SK-N-MC (cell line): ENCODE measurements at places on chromosomes 7 and 10.

DNA sequence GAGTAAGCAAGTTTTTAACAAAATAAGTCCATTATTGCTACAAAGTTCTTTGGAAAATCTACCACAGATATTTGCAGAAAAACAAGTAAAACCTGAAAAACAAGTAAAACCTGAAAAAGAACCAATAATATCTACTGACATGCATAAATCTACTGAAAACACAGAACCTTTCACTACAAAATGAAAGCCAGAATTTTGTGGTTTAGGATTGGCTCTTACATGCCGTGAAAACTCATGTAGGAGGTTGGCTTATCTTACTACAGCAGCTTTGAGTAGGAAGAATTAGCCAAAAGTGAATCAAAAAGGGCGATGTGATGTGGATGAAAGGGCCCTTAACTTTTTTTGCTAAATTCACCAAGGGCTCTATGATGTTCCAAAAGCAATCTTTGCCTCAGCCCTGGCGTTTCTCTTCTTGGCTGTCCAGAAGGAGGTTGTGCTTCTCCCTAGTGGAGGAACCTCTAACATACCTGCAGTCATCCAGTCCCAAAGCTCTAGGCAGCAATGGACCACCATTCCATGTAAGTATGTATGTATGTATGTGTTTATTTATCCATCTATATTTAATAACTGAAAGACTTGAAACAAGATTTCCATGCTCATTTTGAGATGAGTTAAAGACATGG lies 93.5 kb upstream of the ZNF804B start:
- DNase-seq, result no peak

- no peak for DNase-seq
Measured at GRCh38 chr7:134013249-134013648, 113.9 kb upstream of the LRGUK start.

DNA sequence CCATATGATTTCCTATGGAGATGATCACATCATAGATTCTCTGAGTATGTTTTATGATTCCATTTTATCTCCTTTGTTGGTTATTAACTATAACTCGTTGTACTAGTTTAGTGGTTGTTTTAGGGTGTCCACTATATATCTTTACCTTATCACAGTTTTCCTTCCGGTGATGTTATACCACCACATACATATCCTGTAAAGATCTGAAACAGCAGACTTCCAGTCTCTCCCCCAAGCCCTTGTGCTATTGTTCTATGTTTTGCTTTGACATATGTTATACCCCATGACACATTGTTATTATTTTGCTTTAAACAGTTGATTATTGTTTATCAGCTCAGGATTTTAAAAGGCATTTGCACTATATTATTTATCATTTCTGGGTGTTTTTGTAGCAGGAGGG lies 7.3 kb downstream of the IL15RA start:
- no peak for DNase-seq

GRCh38 chr7:79217976-79218626 lies 235.4 kb downstream of the MAGI2 start:
- no peak for DNase-seq

DNA sequence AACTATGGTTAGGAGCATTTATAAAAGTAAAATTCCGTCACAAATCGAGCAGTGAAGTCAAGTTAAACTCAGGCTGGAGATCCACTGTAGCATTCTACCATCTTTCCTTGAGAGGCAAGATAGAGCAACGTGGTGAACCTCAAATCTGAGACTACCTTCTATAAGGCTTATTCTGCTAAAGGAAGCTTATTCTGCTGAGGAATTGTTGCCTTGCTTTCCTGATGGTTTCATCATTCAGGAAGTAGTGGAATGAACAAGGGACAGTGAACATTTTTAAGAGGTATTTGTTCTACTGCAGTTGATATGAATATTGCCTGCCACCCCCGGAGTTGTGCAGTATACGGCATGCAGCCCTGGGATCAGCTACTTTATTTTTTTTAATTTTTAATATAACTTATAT lies 170.8 kb downstream of the VPS50 start:
- DNase-seq, result no peak

DNA sequence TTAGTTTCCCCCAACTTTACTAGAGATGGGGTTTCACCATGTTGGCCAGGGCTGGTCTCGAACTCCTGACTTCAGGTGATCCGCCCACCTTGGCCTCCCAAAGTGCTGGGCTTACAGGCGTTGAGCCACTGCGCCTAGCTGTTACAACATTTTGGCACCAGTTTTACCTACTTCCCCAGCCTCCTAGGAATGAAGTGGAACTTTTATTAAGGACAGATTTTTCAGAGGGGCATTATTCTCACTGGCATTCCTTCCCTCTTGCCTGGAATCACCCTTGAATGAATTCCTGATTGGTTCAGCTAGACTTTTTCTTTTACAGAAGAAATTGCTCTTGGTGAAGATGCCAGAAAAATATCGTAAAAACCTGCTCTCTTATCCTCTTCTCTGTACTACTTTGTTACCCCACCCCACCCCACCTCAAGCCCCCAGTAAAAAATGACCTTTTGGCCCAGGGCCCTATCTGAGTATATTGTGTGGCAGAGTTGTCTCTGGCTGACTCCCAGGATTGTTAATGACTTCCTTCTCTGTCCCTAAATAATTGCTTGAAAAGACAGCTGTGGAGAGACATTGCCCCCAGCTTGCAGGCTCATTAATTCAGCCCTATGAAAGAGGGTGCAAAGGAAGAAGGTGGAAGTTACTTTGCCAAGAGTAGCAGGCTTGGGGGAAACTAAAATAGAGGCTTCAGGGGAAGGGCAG lies 189.6 kb downstream of the AUTS2 start:
- DNase-seq, result peak; percentile 26

DNA sequence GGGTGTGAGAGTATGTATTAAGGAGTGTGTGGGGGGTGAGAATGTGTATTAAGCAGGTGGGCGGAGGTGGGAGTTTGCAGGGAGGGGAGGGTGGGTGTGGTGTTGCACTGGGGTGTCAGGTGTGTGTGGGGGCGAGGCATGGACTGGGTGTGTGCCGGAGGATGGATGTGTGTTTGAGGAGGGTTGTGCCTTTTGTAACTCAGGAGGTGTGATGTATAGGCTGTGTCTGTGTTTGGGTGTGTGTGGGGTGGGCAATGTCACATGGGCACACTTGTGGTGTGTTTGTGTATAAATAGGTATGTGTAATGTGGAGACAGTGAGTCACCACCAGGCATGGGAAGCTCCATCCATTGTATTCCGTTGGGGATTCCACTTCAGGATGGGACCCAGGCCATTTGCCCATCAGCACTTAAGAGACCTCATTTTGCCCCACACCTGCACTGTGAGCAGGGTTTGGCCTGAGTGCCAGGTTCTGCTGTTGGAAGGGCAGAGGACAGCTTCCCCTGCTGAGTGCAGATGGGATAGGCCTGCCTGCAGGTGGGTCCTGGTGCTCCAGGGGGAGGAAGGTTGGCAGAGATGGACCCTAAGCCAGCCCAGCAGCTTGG lies 5.8 kb downstream of the UNC5B start:
- DNase-seq, result no peak

DNA sequence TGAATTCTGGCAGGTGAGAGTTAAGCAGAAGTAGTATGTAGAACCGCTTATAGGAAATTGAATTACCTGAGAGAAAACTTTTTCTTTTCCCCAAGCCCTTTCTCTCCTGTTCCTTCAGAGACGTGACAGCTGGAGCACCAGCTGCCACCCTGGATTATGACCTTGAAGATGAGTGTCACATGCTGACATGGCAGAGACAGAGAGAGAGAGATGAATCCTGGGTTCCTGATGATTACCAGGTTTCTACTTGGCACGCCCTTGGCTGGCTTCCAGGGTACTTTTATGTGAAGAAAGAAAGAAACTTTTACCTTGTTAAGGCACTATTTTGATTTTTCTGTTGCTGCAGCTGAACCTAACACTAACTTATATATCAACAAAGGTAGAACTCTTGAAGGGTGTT lies 99.9 kb downstream of the GPR26 start:
- DNase-seq, result no peak

- DNase-seq, result no peak
Measured at GRCh38 chr7:75915416-75916156, 631 bp downstream of the POR start.

DNA sequence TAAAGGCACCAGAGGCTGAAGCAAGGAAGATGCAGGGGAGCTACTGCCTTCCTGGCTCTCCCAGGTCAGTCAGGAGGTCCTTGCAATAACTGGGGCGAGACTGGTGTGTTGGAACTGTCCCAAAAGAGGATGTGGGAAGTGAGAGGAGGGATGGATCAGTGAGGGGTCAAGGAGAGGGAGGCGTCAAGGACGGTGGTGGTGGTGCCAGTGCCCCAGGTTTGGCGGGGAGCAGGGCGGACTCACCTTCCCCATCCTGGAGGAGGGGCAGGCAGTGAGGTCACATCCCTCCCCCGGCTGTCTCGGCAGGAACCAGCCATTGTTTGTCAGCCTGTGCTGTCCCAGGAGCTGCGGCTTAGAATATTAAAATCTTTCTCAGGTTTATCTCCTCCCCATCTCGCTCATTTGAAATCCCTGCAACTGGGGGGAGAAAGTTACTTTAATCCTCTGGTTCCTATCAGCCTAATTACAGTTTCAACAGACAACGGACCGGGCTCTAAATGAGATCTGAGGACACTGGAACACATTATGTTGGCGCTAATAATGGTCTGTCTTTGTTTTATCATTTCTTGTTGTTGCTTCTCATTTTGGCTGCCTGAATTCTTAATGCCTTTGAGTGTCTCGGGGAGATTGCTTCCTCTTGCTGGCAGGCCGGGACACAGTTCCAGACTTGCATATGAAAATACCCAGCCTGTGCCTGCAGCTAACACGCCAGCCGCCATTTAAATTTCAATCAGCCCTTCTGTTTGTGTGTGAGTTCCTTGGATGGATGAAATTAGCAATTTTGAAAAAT lies 387.5 kb downstream of the RPS24 start:
- DNase-seq, result no peak

GRCh38 chr10:132606536-132607316 lies 69.1 kb downstream of the INPP5A start:
- DNase-seq, result no peak

DNA sequence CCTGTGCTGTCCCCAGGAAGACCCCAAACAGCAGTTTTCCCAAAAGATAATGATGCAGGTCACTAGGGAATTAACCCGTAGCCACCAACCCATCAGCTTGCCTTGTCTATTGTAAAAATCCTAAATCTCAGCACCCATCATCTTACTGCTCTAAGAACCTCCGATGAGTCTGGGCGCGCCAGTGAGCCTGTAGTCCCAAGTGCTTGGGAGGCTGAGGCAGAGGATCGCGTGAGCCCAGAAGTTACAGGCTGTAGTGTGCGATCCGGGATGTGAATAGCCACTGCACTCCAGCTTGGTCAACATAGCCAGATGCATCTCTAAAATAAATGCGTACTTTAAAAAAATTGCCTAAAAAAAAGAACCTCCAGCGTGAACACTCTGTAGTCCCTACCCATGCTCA lies 951 bp downstream of the AS3MT start:
- no peak for DNase-seq

- DNase-seq, result no peak
Measured at GRCh38 chr10:50651808-50652207, 28.1 kb upstream of the SGMS1 start.

GRCh38 chr7:18901351-18901750 lies 216.1 kb downstream of the TWIST1 start:
- DNase-seq, result no peak

DNA sequence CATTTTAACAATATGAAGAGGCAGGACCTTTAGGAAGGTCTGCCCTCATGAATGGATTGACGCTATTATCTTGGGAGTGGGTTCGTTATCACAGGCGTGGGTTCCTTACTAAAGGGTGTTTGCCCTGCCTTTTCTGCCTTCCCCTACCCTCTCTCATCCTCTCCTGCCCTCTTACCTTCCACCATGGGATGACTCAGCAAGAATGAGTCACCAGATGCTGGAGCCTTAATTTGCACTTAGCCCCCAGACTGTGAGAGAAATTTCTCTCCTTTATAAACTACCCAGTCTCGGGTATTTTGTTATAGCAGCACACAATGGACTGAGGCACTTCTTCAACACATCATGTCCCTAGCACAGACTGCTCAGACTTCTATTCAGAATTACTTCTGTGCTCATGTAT lies 31.4 kb upstream of the ZNF32 start:
- no peak for DNase-seq

- DNase-seq, result no peak
Measured at GRCh38 chr10:84348447-84348846, 20.1 kb downstream of the CCSER2 start.

GRCh38 chr7:133047321-133047720 lies 34.6 kb downstream of the CHCHD3 start:
- DNase-seq, result no peak

GRCh38 chr7:106177738-106178592 lies 65.9 kb upstream of the SYPL1 start:
- DNase-seq, result no peak

DNA sequence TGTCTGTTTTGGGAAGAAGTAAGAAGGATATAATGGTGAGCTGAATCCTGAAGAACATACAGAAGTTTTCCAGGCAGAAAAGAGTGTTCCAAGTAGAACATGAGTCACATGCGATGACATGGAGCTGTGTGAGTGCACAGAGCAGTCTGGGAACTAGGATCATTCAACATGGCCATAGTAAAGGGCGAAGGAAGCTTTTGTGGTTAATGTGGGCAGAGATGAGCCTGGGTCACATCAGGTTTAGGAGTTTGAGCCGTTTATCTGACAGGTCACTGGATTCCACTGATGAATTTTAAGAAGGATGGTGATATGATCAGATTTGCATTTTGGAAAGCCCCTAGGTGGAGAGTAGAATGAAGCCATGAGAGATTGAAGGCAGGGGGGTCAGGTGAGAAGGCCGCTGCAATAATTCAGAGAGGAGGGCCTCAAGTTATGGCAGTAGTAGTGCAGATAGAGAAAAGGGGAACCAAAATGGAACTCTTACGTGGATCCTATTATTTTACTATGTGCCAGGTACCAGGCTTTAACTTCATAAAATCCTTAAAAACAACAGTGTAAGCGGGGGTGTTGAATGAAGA lies 171.3 kb downstream of the RNLS start:
- DNase-seq, result no peak

DNA sequence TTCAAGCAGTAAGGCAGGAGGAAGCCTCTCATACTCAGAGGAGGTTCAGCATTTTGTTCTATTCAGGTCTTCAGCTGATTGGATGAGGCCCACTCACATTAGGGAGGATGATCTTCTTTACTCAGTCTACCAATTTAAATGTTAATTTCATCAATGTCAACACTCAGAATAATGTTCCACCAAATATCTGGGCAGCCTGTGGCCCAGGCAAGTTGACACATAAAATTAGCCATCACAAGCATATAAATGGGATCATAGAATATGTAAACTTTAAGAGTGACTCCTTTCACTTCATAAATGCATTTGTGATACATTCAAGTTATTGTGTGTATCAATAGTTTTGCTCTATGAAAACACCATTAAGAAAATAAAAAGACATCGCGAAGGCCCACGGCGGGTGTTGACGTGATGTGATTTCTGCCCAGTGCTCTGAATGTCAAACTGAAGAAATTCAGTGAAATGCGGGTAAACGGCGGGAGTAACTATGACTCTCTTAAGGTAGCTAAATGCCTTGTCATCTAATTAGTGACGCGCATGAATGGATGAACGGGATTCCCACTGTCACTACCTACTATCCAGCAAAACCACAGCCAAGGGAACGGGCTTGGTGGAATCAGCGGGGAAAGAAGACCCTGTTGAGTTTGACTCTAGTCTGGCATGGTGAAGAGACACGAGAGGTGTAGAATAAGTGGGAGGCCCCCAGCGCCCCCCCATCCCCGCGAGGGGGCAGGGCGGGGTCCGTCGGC lies 536.1 kb upstream of the AUTS2 start:
- no peak for DNase-seq
